ENCODE measurements at places on chromosomes 11 and 22.

DNA sequence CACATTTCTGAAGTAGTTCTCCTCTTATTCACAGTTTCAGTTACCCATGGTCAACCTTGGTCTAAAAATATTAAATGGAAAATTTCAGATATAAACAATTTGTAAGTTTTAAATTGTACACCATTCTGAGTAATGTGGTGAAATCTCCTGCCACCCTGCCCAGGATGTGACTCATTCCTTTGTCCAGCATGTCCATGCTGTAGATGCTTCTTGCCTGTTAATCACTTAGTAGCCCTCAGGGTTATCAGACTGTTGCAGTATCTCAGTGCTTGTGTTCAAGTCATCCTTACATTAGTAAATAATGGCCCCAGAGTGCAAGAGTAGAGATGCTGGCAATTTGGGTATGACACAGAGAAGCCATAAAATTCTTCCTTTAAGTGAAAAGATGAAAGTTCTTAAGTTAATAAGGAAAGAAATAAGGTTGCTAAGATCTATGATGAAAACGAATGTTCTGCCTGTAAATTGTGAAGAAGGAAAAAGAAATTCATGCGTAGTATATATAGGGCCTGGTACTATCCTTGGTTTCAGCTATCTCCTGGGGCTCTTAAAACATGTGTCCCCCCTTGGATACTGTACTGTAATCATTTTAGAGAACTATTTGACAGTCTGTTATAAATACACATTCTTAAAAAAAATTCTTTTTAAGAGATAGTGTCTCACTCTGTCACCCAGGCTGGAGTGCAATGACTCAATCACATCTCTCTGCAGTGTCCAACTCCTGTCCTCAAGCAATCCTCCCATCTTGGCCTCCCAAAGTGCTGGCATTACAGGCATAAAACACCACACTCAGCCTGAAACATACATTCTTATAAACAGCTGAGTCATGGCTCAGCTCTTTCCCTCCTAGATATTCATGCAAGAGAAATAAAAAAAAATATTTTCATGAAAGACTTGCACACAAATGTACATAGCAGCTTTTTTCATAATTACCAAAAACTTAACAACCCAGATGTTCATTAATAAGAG lies 31.3 kb downstream of the MTNR1B start:
- no peak for DNase-seq

GRCh38 chr11:80810695-80811094 lies 1369.9 kb upstream of the TENM4 start:
- no peak for DNase-seq

DNA sequence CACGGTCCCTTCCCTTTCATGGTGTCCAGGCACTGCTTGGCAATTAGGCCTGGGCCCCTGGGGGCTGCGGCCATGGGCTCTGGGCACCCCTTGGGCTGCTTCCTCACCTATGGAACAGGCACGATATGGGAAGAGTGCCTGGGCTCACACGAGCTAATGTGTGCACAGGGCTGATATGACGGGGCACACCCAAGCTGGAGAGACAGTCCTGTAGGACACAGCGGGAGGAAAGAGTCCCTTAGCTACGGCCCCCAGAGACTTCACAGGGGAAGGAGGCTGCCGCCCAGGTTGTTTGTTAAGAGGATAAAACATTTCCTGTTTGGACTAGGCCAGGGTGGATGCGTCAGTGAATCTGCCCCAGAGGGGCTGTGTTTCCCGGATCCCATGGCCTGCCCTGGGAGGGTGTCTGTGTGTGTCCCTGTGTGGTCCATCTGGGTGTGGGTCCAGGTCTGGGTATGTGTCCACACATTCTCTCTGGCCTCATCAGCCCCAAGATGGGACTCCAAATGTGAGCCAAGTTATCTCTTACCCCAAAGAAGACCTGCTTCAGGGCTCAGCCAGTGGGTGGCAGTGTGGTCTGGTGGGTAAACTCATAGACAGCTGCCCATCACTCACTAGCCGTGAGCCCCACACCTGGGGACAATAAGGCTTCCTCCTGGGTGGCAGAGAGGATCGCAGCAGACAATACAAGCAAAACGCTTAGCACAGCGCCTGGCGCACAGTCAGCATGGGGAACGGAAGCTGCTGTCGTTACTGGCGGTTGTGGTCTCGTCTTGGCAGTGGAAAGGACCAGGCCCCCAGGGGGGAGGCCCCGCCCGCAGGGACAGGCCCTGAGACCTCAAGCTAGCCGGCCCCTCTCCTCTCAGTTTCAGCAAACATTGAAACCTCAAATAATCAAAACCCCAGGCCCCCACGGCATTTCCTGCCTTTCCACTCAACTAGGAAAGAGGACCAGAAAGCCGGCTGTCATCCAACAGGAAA lies 3.2 kb upstream of the EMID1 start:
- DNase-seq = peak; percentile 60

GRCh38 chr11:92803391-92803790 lies 166.1 kb upstream of the MTNR1B start:
- DNase-seq = no peak

DNA sequence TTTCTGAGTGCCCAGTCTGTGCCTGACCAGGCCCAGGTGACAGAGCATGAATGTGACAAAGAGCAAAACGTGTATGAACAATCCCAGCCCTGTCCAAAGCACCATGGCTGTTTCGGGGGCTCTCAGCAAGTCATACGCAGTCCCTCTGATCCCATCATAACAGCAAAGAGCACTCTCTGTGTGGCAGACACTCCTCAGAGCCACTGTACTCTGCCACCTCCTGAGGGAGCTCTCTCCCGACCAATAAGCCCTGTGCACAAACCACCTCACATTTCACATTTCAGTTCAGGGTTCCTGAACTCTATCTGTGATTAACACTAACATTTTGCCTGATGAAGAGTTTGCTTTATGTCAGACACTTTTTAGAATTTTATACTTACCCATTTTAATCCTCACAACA lies 6.6 kb downstream of the DGCR2 start:
- DNase-seq = no peak
